ENCODE measurements at places on chromosomes 11 and 22.

- DNase-seq: no peak
Observed at GRCh38 chr11:102643941-102644340, 18.8 kb upstream of the MMP20 start.

DNA sequence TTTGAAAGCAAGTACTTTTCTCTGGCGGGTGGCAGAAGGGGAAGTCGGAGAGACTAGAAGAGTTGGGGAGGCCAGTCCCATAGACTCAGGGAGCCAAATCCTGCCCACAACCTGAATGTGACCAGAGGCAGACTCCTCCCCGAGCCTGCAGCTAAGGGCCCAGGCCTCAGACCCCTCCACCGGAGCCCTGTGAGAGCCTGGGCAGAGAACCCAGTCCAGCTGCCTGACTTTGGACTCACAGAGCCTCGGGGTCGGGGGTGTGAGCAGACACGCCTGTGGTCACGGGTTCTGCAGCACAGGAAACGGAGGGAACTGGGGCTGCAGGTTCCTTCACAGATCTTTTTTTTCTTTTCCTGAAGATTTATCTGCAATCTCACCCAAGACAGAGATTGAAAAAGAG is 312.3 kb downstream of the CTTN start:
- no peak for DNase-seq

DNA sequence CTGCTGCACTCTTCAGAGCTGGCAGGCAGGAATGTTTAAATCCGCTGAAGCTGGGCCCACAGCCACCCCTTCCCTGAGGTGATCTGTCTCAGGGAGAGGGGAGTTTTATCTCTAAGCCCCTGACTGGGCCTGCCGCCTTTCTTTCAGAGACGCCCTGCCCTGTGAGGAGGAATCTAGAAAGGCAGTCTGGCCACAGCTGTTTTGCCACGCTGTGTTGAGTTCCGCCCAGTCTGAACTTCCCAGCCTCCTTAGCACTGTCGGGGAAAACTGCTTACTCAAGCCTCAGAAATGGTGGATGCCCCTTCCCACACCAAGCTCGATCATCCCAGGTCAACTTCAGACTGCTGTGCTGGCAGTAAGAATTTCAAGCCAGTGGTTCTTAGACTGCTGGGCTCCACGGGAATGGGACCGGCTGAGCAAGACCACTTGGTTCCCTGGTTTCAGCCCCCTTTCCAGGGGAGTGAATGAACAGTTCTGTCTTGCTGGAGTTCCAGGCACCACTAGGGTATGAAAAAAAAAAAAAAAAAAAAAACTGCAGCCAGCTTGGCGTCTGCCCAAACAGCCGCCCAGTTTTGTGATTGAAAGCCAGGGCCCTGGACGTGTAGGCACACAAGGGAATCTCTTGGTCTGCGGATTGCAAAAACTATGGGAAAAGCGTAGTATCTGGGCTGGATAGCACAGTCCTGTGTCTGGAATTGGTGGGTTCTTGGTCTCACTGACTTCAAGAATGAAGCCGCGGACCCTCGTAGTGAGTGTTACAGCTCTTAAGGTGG is 127.4 kb downstream of the SPON1 start:
- no peak for DNase-seq

DNA sequence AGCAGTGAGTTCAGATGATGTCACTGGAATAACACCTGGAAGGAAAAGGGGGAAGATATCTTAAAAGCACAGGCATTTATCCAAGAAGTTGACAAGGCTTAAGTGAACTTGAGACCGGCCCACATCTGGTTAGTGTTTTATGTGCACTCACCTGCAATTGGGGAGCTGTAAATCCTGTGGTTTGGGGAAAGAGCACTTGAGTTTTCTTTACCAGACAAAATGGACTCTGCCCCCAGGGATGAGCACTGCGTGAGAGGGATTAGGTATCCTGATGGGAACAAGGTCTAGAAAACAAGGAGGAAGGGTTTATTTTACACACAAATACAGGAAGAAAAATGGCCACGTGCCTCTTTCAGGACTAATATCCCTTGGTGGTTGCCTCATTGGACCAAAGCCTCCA is 15.2 kb downstream of the E2F8 start:
- no peak for DNase-seq

- no peak for DNase-seq
Observed at GRCh38 chr11:134118006-134118405, 49.1 kb downstream of the JAM3 start.

GRCh38 chr22:37627545-37627944 is 11.9 kb upstream of the SH3BP1 start:
- DNase-seq: no peak

Measured in muscle of back (tissue), 13 donors.